Stimulated activated CD4-positive, alpha-beta T cell treated with anti-CD3 and anti-CD28 coated beads, Interleukin-1b, Interleukin-23, amount 100 ng/mL, for 4 hours (primary cell): ENCODE measurements at places on chromosomes 11 and 22.

- no peak for DNase-seq
Measured at GRCh38 chr22:36129071-36129470, 31.5 kb downstream of the APOL3 start.

GRCh38 chr11:69470793-69471728, 10.4 kb upstream of the LINC01488 start:
- no peak for DNase-seq

DNA sequence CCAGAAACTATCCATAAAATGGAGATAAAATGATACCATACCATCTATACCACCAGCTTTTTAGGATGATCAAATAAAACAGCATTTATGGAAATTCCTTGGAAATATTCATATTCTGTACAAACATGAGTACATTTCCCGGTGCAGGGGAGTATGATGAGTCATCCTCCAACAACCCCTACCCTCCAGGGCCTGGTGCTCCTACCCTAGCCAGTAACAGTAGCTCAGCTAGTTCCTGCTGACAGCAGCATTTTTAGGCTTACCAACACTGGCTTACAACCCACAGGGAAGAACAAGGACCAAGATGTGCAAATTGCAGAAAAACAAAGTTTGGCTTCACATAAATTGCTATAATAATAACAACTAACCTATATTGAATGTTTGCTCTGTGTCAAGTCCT, 406.2 kb upstream of the CADM1 start:
- DNase-seq = no peak

DNA sequence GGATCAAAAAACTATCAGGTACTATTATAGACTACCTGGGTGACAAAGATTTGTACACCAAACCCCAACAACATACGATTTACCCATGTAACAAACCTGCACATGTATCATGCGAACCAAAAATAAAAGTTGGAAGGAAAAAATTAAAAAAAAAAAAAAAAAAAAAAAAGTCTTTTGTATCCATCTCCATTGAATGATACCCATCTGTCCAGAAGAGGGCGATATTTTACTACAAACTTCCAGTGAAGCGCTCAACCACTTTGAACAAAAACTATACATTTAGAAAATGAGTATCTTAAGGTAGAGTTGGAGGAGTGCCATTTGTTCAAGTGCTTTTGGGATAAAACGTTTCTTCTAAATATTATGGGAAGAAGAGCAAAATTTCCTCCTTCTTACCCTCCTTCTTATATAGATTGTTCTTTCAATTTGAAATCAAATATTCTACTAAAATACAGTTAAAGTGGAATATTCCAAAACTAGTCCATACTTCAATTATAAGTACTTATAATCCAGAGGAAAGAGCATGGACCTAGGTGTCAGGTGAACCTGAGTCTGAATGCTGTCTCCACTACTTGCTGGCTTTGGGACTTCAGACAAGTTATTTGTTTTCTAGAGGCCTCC, 23.3 kb downstream of the ARL14EP start:
- DNase-seq = no peak

DNA sequence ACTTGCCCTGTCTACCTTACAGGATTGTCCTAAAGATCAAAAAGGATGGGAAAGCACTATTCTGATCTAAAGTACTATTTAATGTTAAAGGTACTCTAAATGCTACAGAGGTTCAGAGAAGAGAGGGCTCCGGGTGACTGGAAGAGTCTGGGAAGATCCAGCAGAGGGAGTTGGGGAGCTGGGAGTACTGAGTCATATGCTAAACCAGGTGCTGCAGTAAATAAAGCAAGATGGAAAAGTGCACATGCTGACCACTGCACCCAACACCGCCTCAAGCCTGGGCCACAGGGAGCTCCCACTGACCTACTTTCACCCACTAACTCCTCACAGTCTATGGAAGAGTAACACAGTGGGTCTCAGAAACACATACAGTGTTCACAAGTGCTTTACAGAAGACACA, 49.3 kb downstream of the WT1 start:
- DNase-seq = no peak

DNA sequence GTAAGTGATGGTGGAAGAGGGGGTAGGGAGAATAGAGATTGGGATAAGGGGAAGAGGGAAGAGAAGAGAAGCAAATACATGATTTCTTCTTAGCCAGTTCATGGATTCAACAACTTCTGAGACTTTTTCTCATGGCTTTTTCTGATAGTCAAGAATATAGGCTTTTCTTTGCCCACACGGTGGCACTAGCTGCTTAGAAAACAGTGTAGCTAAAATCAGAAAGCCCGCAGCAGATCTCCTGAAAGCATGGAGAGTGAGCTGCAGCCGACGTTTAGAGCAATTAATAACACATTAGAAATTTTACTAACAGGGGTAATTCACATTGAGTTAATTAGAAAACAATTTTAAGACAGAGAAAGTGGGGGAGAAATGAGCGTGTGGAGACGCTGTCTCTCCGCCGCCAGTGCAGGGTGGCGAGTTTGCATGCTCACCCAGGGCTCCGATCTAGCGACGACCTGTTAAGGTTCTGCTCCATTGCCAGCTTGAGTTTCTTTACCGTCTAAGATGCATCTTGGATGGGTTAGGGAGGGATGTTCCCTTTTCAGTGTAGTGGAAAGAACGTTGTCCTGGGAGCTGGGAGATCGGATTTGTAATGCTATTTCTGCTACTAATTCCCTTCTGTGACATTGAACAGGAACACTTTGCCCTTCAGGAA, 3.3 kb upstream of the RAG1 start:
- DNase-seq = peak; percentile 4

GRCh38 chr22:23168391-23169042, 11.8 kb upstream of the BCR start:
- no peak for DNase-seq

- no peak for DNase-seq
Measured at GRCh38 chr22:49586244-49586748, 241.4 kb downstream of the BRD1 start.

DNA sequence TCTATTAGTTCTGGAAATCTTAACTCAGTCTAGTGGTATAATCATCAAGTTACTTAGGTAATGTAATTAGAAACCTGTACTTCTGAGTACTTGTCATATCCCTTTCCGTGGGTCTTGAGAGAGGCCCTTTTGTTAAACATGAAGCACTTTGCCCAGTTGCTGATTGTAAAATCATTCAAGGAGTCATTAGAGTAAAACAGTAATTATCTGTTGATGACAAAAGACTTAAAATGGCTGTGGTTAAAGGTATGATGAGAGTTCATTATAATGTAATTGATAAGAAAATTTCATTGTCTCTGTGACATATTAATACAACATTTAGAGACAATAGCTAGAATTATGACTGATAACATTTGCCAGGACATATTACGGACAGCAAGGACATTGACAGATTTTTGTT, 34.3 kb downstream of the PRR5L start:
- no peak for DNase-seq

DNA sequence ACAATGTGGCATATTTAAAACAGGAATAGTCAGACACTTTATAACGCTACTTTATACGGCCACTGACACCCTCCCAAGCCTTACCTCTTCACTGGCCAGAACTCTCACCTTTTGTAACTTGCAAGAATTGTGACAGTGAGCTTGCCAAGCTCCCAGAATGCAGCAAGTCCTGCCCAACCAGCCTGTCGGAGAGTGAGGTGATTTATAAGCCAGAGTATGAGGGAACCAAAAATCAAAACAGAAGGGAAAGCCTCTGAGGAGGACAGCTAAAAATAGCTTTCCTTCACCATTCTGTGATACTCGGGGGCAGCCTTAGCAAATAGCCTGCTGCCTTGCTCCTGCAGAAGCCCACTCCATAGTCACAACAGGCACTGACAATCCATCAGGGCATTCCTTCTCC, 229.7 kb downstream of the FAM76B start:
- no peak for DNase-seq

DNA sequence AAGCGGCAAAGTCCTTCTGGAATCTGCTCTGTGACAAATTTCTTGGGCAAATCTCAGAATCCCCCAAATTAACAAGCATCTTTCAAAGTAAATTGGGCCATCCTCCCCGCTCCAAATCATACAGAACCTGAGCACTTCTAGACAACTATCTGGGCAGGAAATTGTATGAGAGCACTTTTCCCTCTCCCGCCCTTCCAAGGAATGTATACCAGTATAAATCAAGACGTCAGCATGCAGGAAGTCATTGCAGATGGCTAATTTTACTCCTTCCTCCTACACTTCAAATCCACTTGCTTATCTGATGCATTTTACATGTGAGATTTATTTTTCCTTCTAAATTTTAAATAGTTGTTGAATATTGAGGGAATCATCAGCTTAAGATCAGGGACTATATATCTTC, 52.1 kb downstream of the NTM start:
- no peak for DNase-seq

DNA sequence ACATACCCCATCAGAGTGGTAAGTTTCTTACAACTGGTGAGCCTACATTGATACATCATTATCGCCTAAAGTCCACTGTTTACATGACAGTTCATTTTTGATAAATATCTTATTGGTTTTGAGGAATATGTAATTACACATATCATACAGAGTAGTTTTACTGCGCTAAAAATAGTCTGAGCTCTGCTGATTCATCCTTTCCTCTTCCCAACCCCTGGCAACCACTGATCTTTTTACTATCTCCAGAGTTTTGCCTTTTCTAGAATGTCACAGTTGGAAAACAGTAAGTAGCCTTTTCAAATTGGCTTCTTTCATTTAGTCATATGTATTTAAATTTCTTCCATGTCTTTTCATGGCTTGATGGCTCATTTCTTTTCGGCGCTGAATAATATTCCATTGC, 112.8 kb downstream of the LARGE1 start:
- DNase-seq = no peak

- no peak for DNase-seq
Measured at GRCh38 chr11:117969160-117969991, 16.8 kb upstream of the IL10RA start.

DNA sequence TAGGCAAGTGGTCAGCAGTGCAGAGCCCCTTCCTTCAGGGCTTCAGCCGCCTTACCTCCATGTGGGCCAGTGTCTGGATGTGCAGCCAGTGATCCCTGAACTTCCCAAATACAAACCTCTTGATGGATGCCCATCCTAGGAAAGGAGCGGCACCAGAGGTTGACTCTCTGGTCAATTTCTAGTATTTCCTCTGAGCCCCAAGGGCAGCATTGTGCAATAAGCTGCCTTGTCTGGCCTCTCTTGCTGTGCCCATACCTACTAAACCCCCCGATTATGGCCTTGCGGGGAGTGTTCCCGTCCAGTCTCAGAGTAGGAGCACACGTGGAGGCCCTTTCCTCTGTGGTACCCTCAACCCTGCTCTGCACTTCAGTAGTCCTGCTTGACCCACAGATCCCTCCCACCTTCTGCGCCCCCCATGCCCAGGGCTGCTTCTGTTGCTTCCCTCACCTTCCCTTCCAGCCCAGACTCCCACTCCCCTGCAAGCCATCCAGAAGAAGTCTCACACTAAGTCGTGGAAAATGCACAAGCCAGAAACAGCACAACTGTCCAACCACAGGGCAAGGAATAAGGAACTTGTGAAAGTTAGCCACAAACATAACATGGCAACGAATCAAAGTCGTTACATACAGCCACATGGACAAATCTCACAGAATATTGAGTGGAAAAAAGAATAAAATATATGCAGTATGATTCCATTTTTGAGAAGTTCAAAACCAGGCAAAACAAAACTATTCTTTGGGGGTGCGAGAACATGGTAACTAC, 39.6 kb upstream of the HORMAD2 start:
- no peak for DNase-seq

- no peak for DNase-seq
Measured at GRCh38 chr11:41085123-41085522, 374.3 kb downstream of the LRRC4C start.

- no peak for DNase-seq
Measured at GRCh38 chr11:118914987-118915386, 10.7 kb downstream of the BCL9L start.

DNA sequence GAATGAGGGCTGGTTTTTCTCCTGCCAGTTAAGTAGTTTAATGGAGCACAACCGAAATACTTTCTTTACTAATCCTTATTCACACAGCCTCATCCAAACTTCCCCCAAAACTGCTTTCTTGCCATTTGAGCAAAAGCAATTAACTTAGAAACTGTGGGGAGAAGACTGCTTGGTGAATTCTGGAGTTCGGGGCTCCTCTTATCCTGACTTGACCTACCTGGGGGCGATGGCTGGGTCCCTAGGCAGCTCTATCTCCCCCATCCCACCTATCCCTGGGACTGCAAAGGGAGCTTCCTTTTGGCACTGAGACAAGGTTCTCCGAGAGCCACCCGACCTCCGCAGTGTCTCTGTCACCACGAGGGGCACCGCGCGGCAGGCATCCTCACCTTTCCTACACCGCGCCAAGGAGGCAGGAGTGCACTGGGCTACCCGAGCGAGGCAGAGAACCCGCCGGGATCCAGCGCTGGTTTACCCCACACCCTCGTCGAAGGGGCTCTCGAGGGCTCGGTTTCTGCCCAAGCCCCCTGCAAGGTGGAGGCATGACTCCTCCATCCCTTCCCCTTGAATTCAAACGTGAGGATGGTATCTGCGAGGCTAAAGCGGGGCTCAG, 759 bp downstream of the DESI1 start:
- peak; percentile 39 for DNase-seq

- DNase-seq = no peak
Measured at GRCh38 chr22:37418627-37419369, 8.5 kb downstream of the ELFN2 start.

DNA sequence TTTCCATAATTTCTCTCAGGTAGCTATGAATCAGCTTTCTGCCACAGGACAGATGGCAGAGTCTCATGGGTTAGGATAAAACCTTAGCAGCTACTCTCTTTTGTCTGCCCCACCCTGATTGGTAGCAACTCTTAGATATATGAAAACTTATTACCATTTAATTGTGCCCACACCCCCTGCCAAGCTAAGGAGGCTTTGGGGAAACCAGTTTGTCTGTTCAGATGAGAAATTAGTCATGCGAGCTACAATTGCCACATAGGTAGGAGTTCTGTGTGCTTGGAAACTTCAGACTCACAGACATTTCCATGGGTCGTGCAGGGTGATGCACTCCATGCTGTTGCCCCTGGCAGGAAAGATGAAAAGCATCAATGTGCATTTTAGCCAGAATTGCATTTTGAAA, 39.9 kb downstream of the CD44 start:
- no peak for DNase-seq

- DNase-seq = no peak
Measured at GRCh38 chr22:46067159-46068111, 82.9 kb upstream of the PPARA start.

- DNase-seq = no peak
Measured at GRCh38 chr11:57496109-57496820, 19.2 kb downstream of the SLC43A1 start.

DNA sequence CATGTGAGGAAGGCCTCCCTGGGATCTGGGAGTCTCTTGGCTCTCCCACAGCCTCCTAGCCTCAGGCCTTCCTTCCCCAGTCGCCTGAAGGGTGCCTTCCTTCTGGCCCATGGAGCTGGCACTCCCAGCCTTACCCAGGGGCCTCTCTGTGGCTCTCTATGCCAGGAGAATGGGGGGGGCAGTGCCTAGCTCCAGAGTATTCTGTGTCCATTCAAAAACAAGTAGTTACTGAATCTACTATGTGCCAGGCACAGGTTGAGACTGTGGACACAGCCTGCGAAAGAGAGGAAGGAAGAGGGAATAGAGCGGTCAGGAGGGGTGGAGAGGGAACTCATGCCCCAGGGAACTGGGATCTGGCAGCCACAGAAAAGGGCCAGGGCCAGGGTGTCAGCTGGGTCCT, 2.7 kb upstream of the PLA2G3 start:
- DNase-seq = no peak
